ENCODE measurements at places on chromosomes 4 and X. TPM values are rescaled to one million over a fixed set of nuclear protein-coding genes. Genes with fewer than 3 reads are reported as not detected.

DNA sequence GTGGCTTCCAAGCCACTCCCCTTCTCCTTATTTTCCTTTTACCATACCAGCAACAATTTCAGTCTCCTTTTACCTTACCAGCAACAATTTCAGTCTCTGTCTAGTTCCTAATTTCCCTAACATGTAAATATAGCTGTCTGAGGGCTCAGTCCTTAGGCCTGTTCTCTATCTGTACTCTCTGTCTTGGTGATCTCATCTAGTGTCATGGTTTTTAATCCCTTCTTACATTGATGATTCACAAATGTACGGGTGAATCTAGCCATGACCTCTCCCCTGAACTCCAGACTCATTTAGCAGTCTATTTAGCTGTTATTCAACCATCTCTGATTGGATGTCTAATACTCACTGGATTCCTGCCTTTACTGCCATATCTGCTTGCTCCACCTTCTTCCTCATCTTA lies 7.2 kb downstream of the IL15 start:
- H3K36me3 ChIP-seq = no peaks in the 10 kb centered on the region
- H3K27ac ChIP-seq = no peak overlapping the region
- no peaks in the 10 kb centered on the region for H3K4me1 ChIP-seq
- H3K4me3 ChIP-seq = no peak overlapping the region
- no peak for DNase-seq

DNA sequence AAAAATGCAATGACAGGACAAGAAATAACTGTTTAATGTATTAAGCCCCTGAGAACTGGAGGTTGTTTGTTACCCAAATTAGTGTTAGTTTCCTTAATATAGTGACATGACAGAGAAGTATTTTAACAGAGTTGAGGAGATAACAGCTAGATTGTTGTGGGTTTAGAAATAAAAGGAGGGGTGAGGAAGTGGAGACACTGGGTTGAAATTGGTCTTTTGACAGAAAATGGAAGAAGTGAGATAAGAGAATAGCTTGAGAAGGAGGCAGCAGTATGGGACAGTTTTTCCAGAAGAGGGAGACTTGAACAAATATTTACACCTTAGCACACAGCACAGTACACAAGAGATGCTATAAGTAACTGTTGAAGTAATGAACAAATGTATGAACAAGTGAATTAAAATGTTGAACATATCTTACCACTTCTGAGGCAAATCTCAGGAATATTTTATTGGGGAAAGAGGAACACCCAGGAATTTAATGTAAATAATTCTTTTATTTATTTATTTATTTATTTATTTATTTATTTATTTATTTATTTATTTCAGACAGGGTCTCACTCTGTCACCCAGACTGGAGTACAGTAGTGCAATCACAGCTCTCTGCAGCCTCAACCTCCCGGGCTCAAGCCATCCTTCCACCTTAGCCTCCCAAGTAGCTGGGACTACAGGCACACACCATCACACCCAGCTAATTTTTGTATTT lies 58.0 kb upstream of the EGFL6 start:
- no peak for DNase-seq
- H3K27ac ChIP-seq = no peak overlapping the region
- no peaks in the 10 kb centered on the region for H3K4me1 ChIP-seq
- no peaks in the 10 kb centered on the region for H3K27me3 ChIP-seq
- H3K36me3 ChIP-seq = no peaks in the 10 kb centered on the region

DNA sequence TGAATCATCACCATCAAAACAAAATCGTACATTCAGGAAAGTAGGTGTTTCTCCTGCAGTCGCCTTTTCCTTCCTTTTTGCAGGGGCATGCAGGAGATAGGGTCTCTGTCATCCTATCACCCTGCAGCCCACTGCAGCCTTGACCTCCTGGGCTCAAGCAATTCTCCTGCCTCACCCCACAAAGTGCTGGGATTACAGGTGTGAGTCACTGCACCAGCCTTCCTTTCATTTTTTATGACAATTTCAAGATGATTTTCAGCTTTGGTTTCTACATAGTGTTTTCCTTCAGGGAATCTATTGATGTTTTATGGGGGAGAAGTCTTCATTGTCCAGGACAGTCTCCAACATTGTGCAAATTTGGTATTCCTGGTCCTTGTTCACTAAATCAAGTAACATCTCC lies 71.7 kb downstream of the USP38 start:
- H3K27me3 ChIP-seq = no peaks in the 10 kb centered on the region
- no peak for DNase-seq
- H3K4me3 ChIP-seq = no peak overlapping the region
- H3K4me1 ChIP-seq = no peaks in the 10 kb centered on the region

- no peak overlapping the region for H3K27ac ChIP-seq
- H3K27me3 ChIP-seq = no peaks in the 10 kb centered on the region
- no peak overlapping the region for H3K4me3 ChIP-seq
- H3K4me1 ChIP-seq = no peaks in the 10 kb centered on the region
These were observed 17.0 kb upstream of the DCLK2 start for GRCh38 chr4:150061086-150061776.

GRCh38 chr4:152590179-152591031 lies 54.5 kb upstream of the FBXW7 start:
- DNase-seq = no peak
- no peak overlapping the region for H3K4me3 ChIP-seq
- H3K27ac ChIP-seq = no peak overlapping the region
- no peaks in the 10 kb centered on the region for H3K27me3 ChIP-seq
- no peaks in the 10 kb centered on the region for H3K36me3 ChIP-seq

The C4orf36 gene
- not detected for polyA plus RNA-seq

The GUCY1A1 gene
- polyA plus RNA-seq = 6.9 TPM
